Bronchial epithelial cell (primary cell): ENCODE measurements at places on chromosomes 6 and 20. TPM values are rescaled to one million over a fixed set of nuclear protein-coding genes. Genes with fewer than 3 reads are reported as not detected.
A peak's percentile ranks its signal among the peaks of the same experiment; 100 is the strongest.

- peak; percentile 90 for DNase-seq
Measured at GRCh38 chr6:42520786-42521607, 42.8 kb upstream of the UBR2 start.

Gene JARID2
- 29.2 and 40.5 TPM in 2 replicates for total RNA-seq

Gene DEFB124
- not detected in 2 replicates for total RNA-seq

Gene SLC4A11
- 3.2 and 5.1 TPM in 2 replicates for total RNA-seq

Gene KCNK17
- total RNA-seq = not detected in 2 replicates

DNA sequence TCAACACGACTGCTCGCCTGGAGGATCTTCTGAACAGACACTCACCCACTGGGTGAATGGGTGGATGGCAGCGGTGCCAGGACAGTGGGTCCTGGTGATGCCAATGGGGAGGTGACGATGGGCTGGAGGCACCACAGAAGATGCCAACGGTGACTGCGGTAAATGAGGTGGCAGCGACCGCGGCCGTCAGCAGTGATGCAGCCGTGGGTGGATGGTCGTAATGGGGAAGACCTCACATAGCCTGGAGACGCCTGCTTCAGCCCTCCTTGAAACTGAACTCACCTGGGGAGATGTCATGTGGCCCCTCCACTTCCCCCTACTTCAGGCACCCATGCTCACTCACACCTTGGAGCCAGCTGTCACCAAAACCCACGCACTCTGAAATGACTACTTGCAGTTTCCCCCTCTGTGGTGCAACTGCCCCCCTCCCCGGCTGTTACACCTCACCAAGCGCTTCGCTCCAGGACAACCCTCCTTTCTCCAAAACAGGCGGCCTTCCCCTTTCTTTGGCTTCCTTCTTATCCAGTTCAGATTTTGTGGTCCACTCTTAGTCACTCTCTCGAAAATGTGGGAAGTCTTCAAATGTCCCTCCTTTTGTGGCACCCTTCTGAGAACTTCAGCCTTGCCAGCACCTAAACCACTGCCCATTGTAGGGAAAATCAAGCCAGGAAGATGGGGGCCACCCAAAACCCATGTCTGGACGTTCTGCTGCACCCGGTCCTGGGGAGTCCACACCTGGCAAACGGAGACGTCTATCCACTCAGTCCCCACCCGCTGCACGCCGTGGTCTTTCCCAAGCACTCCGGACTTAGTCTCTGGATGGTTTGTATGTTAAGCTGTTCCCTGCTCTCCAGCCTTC is 10.4 kb upstream of the ABHD16B start:
- no peak for DNase-seq

Gene THBS2
- 3.6 and 8.7 TPM in 2 replicates for total RNA-seq

GRCh38 chr6:144928847-144929246 is 643.7 kb downstream of the UTRN start:
- no peak for DNase-seq

GRCh38 chr6:118894425-118895260 is 691 bp downstream of the ASF1A start:
- DNase-seq = peak; percentile 22

DNA sequence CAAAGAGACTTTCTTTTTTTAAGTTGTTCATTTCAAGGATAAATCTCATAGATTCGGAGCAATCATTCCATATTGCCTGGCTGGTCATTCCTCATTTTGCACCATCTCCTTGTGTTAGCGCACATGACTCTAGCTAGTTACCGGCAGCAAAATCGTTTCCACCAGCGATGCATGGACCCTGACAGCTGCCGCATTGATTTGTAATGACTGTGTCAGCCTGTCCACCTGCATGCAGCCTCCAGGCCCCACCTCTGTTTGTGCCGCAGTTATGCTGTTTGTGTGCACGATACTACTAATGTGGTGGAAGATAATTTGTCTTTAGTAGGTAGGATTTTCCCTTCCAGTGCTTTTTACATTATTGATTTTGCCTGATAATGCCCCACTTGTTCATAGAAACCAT is 164.0 kb downstream of the TBC1D7 start:
- no peak for DNase-seq

- DNase-seq = no peak
Measured at GRCh38 chr6:150276168-150276936, 92.5 kb upstream of the IYD start.

Gene FUT9
- total RNA-seq = under 0.01 TPM in 1 of 2 replicates, not detected in the other

DNA sequence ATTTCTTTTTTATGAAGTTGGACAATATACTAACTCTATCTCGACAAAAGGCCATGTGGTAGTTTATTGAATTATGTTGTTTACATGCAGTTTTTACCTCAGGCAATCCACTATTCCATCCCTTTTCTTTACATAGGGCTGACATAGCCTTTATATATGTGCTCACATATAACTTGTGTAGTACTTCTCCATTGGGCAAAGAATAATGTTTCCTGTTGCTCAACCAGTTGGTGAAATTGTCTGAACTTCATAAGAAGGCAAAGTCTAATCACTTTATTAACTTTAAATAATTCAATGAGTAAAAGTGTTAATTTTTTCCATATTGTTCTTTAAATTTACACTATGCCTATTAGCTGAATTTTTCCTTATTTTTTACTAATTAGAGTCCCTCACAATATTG is 1272.1 kb downstream of the EPHA7 start:
- DNase-seq = no peak

- peak; percentile 27 for DNase-seq
Measured at GRCh38 chr6:26124781-26125685, 37.8 kb downstream of the HFE start.

DNA sequence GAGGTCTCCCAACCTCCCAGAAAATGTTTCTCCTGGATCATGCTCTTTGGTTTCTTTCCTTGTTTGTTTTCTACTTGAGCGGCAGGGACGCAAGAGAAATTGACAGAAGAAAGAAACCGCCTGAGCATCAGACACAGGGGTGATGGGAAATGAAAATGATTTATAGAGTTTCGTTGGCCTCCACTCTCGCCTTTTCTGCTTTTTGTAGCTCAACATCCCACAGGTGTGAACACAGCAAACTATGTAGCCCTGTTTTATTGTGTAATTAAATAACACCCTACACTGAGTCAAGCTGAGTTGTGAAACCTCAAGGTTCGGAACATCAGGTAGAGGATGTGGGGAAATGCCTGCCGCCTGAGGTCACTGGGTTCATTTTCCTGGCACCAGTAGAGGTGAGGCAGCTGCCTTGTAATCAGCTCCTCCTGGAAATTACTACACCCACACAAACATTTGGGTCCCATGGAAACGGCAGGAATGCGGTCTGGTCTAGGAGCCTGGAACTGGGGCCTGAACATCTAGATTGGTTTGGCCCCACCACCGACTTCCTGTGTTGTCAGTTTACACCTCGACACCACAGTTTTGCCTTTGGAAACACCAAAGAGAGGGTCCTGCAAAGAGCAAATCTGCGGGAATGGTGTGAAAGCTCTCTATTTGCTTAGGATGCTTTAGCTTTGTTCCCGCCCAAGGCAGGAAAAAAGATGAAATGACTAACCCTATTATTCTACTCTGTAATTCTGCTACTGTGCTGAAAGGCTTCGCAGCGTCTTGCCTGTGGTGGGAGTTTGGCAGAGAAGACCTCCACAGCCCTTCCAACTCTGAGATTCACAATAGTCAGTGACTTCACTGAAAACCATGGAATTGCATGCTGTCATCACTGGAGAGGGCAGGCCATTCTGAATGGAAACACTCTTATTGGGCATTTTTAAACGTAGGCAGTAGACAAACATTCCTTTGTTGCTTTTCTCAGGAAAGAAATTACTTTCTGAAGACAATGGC is 53.0 kb downstream of the ADAT2 start:
- peak; percentile 100 for DNase-seq

DNA sequence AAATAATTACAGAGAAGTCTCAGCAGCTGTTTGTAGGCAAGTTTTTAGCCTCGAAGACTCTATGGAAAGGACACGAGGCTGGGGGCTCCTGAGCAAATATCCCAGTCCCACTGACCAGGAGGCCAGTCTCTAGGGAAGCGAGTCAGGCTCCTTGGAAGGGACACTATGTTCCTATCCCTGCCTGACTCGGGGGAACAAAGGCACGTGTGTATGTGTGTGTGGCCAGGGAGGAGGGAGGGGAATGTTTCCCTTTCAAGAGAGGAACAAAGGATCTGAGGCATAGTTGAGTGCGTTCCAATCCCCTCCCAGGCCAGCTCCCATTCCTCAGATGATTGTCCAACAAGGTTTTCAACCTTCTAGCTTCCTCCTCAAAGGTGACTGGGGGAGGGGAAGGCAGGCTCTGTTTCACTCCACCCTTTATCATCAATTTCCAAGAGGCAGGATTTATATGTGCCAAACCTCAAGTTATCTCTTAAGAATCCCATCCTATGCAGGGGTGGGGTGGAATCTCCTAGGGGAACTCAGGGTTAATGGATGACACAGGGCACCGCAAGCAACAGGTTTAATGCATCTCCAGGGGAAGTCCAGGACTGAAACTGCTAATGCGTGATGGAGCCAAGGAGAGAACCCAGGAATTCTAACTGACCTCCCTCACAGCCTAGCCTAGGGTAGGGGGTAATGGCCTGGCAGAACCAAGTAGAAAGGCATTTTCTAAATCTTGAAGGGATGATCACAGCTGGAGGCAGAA is 9.9 kb downstream of the BCL2L1 start:
- DNase-seq = peak; percentile 81

Gene AVP
- total RNA-seq = not detected in 2 replicates

Gene BPIFA2
- total RNA-seq = not detected in 2 replicates

- DNase-seq = no peak
Measured at GRCh38 chr6:164409309-164410009, 899.9 kb downstream of the C6orf118 start.

GRCh38 chr6:111764238-111765175 is 108.7 kb downstream of the FYN start:
- DNase-seq = no peak

Gene PPP1R3G
- 1.8 and 1.9 TPM in 2 replicates for total RNA-seq

GRCh38 chr6:24876499-24877465 is 59.0 kb downstream of the RIPOR2 start:
- peak; percentile 30 for DNase-seq

GRCh38 chr20:11453430-11453829 is 464.3 kb upstream of the BTBD3 start:
- peak; percentile 90 for DNase-seq

Gene LPA
- 0.26 TPM in 2 replicates for total RNA-seq

Gene NOX3
- not detected in 2 replicates for total RNA-seq

Gene NRN1
- not detected in 2 replicates for total RNA-seq

DNA sequence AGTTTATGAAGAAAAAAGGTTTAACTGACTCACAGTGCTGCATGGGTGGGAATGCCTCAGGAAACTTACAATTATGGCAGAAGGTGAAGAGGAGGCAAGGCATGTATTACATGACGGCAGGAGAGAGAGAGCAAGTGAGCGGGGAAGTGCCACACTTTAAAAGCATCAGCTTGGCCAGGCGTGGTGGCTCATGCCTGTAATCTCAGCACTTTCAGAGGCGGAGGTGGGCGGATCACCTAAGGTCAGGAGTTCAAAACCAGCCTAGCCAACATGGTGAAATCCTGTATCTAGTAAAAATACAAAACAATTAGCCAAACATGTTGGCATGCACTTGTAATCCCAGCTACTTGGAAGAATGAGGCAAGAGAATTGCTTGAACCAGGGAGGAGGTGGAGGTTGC is 213.3 kb upstream of the THEMIS start:
- DNase-seq = no peak

Gene PRICKLE4
- 0.53 and 0.90 TPM in 2 replicates for total RNA-seq

Gene NMBR
- total RNA-seq = not detected in 2 replicates

Gene FIG4
- total RNA-seq = 14.7 and 17.2 TPM in 2 replicates

Gene BPIFA1
- total RNA-seq = not detected in 2 replicates

DNA sequence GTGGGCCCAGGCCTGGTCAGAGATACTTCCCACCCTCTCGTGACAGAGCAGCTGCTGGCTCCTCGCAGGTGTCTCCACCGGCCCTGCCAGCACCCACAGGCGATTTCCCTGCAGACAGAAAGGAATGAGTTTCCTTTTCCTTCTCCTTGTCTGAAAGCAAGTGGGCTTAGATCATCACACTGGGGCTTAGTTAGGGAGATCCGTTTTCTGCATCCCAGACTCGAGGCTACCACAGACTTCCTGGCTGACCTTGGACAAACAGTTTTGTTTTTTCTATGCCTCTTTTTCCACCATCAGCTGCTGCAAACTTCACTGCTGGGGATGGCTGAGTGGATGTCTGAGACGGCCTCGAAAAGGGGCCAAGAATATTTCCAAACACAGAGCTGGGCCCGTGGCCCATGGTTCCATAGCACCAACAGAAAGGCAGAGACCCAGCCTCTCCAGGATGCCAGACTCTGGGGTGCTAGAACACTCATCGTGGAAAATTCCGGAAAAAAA is 86.5 kb downstream of the BANF2 start:
- no peak for DNase-seq

- no peak for DNase-seq
Measured at GRCh38 chr20:45433316-45433715, 17.4 kb downstream of the PIGT start.

Gene CAGE1
- total RNA-seq = 0.13 TPM in 1 of 2 replicates, not detected in the other

DNA sequence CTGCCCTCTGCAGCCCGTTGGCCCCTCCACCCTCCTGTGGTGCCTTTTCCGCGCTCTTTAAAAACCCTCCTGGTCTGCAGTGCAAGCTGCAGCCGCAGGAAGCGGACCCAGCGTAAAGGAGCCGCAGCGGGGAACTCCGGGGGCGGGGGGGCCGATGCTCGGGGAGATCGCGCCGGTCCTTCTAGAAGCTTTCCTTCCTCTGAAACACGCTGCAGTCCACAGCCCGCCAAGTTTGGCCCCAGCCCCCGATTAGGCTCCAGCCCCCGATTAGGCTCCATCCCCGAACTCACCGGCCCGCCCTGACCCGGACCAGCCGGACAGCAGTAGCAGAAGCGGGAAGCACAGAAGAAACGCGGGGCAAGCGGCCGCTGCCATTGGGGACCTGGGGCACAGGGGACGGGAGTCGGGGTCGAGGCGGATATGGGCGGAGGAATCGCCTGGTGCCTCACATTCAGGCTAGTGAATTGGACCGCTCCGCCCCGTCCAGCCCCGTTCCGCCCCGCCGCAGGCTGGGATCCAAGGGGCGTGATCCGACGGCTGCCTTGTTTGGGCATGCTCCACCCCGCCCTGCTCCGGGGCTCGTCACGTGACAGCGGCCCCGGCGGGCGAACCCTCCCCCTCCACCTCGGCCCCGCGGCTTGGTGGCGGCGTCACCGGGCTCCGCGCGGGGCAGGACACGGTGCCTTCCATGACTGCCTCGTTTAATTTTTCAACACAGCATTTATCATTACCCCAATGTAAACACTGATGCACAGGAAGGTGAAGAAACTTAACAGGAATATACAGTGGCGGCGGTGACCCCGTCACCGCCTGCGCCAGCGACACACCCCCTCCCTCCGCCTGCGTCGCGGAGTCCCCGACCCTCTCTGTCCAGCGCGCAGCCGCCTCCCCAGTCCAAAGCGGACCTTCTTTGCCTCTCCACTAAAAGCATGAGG is 20.3 kb downstream of the RAET1L start:
- DNase-seq = peak; percentile 76

DNA sequence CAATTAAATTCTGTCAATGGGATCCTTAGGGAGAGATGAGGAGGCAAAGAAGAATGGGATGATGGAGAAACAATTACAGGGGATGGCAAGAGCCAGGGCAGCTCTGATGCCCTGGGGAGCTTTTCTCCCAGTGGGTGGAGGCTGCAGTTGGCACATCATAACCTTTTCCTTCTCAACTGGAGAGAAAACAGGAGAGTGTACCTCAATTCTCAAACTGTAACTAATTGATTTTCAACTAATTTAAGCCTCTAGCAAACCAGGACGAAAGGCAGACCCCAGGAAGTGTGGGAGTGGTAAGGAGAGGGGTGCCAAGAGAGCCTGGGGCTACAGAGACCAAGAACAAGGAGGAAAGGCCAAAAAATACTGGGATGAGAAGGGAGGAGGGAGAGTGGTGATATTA is 5.7 kb downstream of the BMP5 start:
- DNase-seq = no peak

- no peak for DNase-seq
Measured at GRCh38 chr6:12431023-12431422, 140.9 kb downstream of the EDN1 start.

- DNase-seq = peak; percentile 86
Measured at GRCh38 chr6:76706086-76706485, 633.6 kb upstream of the IMPG1 start.
